Calu3 (cell line): ENCODE measurements at places on chromosomes 7 and 10.

GRCh38 chr7:141003172-141004065 is 11.3 kb downstream of the MRPS33 start:
- H3K4me1 ChIP-seq, result peaks cover 24% of the 10 kb centered on the region
- DNase-seq, result no peak
- H3K27ac ChIP-seq, result no peak overlapping the region
- no peaks in the 10 kb centered on the region for H3K27me3 ChIP-seq
- peaks cover 7% of the 10 kb centered on the region for H3K36me3 ChIP-seq
- H3K4me3 ChIP-seq, result no peak overlapping the region

- H3K27me3 ChIP-seq, result no peaks in the 10 kb centered on the region
- H3K27ac ChIP-seq, result peak overlapping the region; percentile 5
- no peak for DNase-seq
Measured at GRCh38 chr7:50656141-50656895, 91.1 kb upstream of the DDC start.

- H3K36me3 ChIP-seq, result no peaks in the 10 kb centered on the region
- peaks cover 62% of the 10 kb centered on the region for H3K27me3 ChIP-seq
- DNase-seq, result no peak
- no peak overlapping the region for H3K27ac ChIP-seq
- no peak overlapping the region for H3K4me3 ChIP-seq
- H3K4me1 ChIP-seq, result peaks cover 5% of the 10 kb centered on the region
Measured at GRCh38 chr10:12400266-12400931, 51.1 kb downstream of the CAMK1D start.

DNA sequence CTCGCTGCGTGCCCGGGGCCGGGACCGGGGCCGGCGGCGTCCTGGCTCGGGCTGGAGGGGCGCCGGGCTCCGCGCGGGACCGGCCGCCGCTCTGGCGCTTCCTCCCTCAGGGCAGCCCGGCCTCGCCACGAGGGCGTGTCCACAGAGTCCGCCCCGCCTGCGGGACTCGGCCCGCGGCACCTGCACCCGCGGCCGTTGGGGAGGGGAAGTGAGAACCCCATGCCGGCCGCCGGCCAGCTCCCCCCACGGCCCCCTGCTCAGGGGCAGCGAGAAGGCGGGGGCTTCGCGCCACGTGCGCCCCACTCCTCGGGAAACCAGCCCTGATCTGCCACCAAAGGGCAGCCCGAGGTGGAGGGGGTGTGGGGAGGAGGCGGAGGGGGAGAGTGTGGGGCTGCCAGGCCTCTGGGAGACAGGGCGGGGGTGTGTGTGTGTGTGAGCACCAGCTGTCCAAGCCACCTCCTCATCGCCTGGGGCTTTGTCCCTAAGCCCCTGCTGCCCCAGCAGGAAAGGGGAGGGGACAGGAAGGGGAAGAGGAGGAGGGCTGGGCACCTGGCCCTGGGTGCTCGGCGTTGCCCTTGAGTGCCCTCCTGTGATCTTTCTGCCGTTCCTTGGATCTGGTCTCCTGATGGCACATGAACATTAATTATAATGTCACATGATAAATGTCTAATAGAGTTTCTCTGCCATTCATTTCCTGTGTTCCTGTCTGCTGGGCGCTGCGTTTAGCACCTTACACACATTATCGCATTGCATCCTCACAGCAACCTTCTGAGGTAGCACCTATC is at the start of gene PIK3AP1:
PIK3AP1 (minus strand) TSS at position 93 of the 785 bp plus-strand sequence. CDS start 120 bp downstream, outside the sequence.
- H3K4me1 ChIP-seq, result peaks cover 32% of the 10 kb centered on the region
- peak within 1 kb of the TSS; percentile 83 for H3K4me3 ChIP-seq
- H3K36me3 ChIP-seq, result peaks cover 26% of the 10 kb centered on the region
- DNase-seq, result peak; percentile 54
